Activated T-helper 1 cell treated with Interleukin-2 at 50 U/mL for 16 hours (primary cell): ENCODE measurements at places on chromosomes 1 and 21.

GRCh38 chr1:164477343-164477742, 81.6 kb upstream of the PBX1 start:
- DNase-seq = no peak

GRCh38 chr1:112902221-112902620, 53.8 kb downstream of the SLC16A1 start:
- DNase-seq = no peak

DNA sequence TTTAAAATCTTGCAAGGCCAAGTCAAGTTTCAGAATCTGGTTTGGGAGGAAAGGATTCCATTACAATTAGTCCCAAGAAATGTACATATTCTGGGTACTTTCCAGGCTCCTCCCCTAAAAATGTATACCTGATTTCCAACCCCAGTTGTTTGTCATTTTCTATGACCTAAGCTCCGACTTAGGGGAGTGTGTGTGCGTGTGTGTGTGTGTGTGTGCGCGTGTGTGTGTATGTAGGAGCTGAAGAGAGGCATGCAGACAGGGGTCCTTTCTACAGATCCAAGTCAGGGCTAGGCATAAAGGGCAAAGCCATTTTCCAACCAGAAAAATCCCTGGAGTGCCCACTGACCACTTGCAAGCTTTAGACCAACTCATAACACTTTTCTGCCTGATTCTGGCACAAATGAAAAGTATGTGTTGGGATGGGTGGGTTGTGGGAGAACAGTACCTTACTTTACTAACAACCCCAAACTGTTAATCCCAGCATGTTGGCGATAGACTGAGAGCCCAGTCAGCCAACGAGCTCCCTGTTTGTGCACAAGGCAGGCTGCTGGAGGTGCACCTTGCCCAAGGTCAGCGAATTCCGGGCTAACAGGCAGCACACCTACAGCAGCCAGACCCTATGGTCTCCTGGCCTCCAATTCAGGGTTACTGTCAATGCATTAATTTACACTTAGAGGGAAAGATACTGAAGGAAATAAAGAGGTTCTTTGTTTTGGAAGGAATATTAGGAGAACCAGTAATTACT, 1.7 kb downstream of the TRABD2B start:
- DNase-seq = no peak

DNA sequence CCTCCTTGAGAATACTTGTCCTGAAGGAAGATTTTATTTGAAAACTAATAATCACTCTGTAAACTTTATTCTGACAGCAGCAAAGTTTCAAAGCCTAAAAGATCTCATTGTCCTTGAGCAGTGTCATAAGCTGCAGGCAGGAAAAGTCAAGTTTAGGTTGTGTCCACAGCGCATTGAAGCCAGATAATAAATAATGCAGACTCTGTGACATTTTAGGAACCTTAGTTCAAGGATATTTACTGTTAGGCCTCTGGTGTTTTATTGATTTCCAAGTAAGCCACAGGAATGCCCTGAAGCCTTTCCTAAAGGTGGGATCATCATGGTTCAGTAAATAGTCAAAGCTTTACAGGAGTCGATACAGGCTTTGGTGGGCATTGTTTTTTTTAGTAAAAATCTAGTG, 356.4 kb upstream of the SGIP1 start:
- no peak for DNase-seq

DNA sequence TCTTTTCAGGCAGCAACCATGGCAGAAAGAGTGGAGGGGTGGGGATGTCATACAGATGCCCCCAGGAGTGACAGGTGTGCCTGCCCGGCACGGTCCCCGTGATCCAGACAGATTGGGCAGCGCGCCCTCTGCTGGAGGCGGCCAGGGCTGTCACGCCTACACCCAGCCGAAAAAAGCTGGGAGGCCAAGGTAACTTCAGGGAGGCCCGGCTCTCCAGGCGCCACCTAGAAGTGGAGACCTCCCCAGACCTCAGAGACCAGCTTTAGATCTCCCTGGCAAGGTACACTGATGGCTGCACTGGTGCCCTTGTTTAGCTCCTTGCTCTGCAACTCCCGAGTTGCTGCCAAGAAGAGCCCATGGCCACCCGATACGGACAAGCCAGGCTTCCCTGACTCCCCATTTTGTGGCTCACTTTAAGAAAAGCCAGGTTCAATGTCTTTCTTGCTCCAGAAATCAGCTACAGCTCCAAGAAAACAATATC, 6.6 kb downstream of the GOLT1A start:
- DNase-seq = peak; percentile 49

- no peak for DNase-seq
Observed at GRCh38 chr1:116257341-116257767, 115.7 kb upstream of the ATP1A1 start.

- DNase-seq = no peak
Observed at GRCh38 chr21:45326891-45327440, 39.3 kb upstream of the POFUT2 start.

DNA sequence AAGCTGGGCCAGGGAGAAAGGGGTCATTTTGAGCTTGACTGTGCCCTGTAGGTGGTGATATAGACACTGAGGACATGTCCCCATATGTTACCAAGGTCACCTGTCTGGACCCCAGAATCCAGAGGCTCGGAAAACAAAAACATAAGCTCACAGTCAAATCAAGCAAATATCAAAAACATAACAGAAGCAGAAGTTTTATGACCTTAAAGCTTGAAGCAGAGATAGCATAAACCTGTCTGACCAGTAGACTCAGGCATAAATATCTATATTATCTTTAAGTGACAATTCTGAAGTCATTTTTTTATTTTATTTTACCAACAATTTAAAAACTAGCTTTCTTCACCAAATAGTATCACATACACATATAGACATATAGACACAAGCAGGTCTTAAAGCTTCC, 32.8 kb upstream of the RHOU start:
- no peak for DNase-seq

DNA sequence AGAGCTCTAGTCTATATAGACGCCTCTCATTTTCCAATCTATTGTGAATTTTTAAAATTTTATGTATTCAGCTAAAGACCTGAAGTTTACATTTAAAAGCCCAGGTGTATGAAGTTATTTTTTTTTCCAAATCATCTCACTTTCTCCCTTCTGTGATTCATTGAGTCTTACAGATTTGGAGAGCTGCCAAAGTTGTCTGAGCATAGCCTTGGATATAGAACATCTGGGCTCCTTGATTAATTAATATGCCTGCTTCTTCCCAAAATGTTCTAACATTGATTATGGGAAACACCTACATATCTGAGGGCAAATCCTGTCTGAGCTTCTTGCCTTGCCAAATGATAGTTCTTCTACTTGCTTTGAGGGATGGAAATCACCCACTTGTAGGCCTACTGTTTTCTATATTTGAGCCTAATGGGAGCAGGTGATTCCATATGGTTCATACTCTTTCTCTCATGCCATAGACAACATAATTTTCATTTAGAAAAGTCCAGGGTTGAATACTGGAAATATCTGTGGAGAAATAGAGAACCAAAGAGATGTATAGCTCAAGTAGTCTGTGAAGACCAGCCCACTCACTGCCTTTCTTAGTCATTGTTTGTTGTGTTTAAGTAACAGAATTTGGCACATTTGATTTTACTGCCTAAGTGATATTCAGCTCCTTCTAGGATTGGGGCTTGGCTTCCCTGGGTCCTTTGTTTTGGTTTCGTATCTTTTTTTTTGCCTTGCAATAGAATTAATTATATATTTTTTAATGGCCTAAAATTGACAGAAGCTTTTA, 46.2 kb downstream of the MACF1 start:
- no peak for DNase-seq
